CD14-positive monocyte (primary cell): ENCODE measurements at places on chromosomes 7 and 10.

DNA sequence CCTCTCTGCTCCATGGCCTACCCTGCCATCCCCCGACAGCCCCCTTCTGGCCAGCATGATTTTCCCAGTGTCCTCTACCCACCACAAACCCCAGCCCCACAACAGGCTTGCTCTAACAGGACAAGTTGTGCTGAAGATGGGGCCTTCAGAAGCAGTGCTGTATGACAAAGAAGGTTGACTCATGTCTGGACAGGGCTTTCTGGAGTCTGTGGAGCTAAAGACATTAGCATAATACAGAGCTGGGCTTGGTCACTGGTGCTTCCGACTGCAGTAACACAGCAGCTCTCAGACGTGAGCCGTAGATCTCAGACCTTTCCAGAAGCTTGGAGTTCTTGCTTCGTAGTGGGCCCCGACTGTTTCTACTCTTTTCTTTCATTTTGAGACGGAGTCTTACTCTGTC lies 100.5 kb downstream of the GTF2IRD1 start:
- DNase-seq, result peak; percentile 7

- no peak for DNase-seq
Measured at GRCh38 chr10:122126763-122127659, 138.0 kb downstream of the TACC2 start.

GRCh38 chr10:115049960-115050359 lies 43.2 kb upstream of the ATRNL1 start:
- no peak for DNase-seq

GRCh38 chr7:85285527-85285926 lies 98.7 kb upstream of the SEMA3D start:
- DNase-seq, result no peak

DNA sequence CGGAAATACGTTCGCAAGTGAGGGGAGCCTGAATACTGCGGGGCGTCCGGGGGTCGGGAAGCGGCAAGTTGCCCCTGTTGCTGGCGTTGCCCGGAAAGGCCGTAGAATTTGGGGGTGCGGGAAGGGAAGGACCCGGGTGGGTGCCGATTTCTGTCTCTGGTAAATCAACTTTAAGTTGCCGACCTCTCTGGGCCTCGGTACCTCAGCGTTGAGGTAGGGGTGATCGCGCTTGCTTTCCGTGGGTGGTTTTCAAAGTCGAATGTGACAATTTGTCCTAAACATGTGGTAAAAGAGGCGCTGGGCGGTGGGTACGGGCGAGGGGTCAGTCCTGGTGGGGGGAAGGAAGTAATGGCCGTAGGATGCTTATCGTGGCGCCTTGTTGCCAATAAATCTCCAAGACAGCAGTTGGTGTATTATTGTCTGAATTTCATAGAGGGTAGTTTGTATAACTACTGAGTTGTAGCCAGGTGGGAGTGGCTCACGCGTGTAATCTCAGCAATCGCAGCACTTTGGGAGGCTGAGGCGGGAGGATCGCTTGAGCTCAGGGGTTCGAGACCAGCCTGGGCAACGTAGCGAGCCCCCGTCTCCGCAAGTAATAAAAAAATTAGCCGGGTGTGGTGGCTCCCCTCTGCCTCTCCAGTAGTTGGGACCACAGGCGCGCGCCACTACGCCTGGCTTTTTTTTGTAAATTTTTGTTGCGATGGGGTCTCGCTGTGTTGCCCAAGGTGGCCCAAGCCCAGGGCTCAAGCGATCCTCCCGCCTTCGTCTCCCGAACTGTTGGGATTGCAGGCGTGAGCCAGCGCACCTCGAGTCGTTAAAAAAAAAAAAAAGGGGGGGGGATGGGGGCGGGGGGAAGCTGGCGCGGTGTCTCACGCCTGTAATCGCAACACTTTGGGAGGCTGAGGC lies 644 bp downstream of the BUD23 start:
- DNase-seq, result no peak

DNA sequence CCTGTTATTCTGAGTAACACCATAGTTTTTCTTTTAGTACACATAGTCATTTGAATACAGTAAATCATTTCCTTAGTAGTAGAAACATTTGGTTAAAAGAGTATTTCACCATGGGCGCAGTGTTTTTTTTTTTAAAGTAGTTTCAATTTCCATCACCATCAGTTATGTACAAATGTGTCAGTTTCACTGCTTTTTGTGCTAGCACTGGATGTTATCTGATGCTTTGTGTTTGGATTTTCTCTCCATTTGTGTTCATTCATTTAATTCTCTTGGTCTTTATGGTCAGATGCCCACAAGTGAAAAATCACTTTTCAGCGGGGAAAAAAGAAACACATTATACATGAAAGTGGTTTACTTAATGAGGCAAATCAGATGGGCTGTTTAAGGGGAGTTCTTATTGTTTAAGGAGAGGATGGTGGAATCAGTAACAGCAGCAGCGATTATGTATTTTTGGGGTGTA lies 16.0 kb upstream of the HK1 start:
- no peak for DNase-seq

- no peak for DNase-seq
Measured at GRCh38 chr10:78787125-78787524, 281.6 kb upstream of the ZMIZ1 start.

GRCh38 chr7:128425850-128426249 lies 16.1 kb upstream of the IMPDH1 start:
- peak; percentile 63 for DNase-seq

- DNase-seq, result no peak
Measured at GRCh38 chr10:52215745-52216361, 98.2 kb upstream of the DKK1 start.

- no peak for DNase-seq
Measured at GRCh38 chr10:49081547-49082275, 33.6 kb downstream of the VSTM4 start.

DNA sequence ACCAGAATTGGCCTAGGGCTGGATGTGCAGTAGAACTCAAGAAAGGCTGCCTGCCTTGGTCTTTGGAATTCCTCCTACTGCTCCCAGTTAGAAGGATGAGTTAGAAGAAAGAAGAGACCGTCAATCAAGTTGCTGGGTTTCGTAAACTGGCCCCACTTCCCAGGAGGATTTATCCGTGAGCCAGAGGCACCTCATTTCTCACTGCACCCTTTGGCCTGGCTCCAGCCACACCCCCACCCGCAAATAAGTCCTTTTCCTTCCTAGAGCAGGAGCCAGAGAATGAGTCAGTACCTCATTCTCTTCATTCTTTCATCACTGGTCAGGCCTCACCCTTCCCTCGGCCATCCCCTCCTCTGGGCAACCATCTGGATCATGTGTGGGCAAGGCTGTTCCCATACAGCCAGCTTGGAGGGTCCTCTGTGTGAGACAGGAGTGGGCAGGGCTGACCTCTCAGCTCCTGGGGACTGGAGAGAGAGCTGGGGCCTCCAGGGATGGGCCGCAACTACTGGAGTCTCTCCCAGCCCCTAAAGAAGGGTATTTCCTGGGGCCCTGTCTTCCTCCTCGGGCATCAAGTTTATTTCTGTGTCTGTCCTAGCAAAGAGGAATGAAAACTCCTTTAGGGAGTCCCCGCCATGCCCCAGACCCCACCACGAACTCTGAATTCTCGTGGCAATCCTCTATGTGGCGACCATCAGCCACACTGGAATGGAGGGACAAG lies 87.2 kb upstream of the DUSP5 start:
- peak; percentile 79 for DNase-seq

- DNase-seq, result no peak
Measured at GRCh38 chr10:51028420-51028819, 45.9 kb upstream of the PRKG1 start.

DNA sequence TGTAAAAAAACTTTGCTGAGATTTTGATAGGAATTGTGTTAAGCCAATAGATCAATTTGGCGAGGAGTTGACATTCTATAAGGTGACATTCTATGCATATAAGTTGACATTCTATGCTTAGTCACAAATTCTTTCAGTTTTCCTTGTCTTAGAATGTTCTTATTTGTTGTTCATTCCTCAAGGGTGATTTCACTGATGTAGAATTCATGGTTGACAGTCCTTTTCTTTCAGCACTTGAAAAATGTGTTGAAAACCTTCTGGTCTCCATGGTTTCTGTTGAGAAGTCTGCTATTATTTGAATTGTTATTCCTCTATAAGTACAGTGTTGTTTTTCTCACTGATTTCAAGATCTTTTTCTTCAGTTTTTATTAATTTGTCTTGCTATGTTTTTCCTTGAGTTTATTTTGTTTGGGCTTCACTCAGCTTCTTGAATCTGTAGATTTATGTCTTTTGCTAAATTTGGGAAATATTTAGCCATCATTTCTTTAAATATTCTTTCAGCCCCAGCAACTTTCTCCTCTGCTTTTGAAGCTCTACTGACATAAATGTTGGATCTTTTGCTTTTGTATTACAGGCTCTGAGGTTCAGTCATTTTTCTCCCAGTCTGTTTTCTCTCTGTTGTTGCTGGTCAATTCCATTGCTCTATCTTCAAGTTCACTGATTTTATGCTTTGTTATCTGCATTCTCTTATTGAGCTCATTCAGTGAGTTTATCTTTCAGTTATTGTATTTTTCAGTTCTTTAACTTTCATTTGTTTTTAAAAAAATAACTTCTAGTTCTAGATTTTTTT lies 154.9 kb downstream of the SDK1 start:
- no peak for DNase-seq

DNA sequence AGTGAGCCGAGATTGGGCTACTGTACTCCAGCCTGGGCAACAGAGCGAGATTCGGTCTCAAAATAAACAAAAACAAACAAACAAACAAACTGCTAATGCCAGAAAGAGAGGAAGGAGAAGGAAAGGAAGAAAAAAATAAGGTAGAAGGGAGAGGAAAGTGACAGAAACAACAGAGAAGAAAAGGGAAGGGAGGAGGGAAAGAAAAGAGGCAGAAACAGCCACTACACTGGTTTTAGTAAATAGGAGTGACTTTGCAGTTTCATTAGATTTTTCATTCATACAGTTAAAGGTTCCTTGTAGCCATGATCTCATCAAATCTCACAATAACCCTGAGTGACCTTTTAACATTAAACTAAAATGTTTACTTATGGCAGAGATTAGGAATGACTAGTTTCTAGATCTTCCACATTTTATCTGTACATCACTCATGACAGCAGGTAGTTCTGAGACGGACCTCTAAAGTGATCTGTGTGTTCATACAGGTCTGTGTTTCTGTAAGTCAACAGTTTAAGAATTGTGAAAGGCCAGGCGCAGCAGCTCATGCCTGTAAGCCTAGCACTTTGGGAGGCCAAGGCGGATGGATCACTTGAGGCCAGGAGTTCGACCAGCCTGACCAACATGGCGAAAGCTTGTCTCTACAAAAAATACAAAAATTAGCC lies 191.3 kb upstream of the KLF14 start:
- peak; percentile 56 for DNase-seq

DNA sequence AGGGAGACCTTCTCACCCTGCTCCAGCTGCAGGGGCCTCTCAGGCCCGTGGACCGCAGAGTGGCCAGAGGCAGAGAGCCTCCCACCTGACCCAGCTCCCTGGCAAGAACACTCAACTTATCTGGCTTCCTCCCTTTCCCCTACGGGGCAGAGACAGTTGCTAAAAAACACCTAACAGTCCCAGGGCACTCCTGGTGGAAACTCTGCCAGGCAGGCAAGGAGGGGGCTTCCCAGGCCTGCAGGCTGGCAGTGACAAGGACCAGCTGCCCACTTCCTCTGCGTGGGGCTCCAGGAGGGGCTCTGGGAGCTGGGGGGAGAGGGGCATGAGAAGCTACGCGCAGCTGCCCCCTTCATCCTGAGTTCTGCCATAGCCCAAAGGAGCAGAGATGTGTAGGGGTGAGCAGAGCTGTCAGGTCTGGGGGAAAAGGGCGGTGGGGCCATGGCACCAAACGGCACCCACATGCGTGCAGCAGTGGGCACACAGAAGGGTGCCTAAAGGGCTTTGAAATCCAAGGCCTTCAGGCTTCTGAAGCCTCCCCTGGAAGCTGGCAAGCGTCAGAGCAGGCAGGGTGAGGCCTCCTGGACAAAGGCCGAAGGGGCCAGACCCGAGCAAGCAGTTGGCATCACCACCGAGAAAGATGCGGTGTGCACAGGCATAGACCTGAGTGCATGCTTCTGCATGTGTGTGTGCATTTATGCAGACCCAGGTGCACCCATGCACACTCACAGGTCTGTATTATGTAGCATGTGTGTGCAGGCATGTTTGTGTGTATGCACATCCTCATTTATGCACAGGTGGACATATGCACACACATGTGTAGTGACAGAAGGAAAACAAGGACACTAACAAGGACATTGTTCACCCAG lies 14.4 kb downstream of the SPOCK2 start:
- DNase-seq, result no peak

GRCh38 chr7:126843336-126843735 lies 409.4 kb downstream of the GRM8 start:
- DNase-seq, result no peak

DNA sequence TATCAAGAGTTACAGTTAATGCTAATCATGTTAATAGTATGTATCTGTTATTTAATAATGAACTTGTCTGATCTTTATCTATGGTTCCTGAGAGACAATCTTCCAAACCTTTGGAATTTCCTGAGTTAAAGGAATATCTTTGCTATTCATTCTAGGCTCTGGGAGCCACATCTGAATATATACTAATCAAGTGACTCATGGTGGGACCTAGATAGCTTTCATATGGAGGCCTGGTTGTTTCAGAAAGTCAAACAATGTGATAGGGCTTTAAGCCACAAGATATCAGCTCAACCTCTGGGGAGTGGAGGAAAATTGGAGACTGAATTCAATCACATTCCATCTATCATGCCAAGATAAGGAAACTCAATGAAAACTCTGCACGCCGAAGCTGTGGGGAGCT lies 746.4 kb downstream of the TNS3 start:
- no peak for DNase-seq

DNA sequence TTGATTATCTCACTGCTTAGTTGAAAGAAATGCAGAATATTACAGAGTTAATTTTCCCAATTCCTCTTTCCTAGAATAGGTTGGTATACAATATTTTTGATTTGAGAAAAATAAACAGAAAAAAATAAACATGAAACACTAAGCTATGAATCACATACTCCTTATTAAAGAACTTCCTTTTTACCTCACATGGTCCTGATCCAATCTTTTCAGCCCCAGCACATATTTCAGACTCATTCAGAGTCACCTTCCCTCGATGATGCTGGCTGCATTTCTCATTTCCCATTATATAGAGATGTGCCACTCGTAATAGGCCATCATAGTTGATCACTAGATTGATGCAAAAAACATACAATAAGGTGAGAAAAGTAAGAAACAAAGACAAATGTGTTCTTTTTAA lies 64.6 kb downstream of the HGF start:
- DNase-seq, result no peak

DNA sequence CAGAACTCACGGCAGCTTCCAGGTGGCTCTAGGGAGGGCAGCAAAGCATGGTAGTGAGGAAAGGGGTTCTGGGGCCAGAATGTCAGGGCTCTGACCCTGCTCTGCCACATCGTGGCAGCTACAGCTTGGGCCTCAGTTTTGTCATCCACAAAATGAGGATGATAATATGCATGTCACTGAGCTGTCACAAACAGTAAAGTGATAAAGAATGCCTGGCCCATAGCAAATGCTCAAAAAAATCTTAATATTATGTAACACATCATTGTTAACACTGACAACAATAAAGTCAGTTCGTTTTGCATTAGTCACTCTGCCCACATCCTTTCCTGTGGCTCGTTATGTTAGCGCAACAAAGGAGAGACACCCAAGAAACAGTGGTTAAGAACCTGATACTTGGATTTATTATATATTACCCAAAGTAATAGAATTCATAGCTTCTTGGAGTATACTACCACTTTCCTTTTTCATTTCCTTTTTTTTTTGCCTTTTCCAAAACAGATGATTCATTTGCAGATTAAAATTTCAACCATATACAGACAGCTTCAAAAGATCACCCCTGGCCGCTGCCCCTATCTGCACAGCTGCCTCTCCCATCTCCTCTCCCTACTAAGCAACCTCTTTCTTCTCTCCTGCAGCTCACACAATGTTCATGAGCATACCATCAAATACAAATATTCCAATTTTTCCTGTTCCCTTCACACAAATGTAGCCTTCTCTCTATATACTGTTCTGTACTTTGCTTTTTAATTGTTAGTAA lies 45.5 kb upstream of the DDC start:
- DNase-seq, result peak; percentile 29

GRCh38 chr7:87003872-87004798 lies 55.3 kb downstream of the ELAPOR2 start:
- no peak for DNase-seq
